ENCODE measurements at places on chromosomes 2 and 18.

GRCh38 chr2:158567208-158567607 lies 110.5 kb downstream of the PKP4 start:
- no peak for DNase-seq

DNA sequence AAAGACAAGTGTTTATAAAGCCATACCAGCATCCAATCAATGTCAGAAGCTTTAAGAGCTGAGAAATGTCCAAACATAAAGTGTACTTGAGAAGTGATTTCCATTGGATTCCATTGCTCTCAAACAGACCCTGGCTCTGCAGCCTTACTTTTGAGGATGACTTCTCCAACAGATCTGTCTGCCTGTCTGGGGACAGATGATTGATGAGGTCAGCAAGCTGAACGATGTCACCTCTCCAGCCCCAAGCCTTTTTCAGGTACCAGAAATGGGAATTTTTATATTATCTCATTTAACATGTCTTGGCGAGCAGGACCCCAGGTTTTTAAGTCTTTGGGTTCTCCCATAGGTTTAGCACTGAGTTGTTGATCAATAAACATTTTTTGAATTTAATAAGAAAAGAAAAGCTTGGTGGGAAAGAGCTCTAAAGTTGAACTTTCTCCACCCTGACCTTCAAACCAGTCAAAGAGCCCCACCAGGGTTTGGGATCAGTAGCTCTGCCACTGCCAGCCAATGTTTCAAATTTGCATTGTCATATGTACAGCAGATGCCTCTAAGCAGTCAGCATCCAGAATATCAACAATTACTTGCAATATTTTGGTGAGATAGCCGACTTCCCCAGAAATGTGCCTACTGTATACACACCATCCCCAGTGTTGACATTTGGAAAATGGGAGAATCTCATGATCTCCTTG lies 22.5 kb downstream of the PTPN18 start:
- no peak for DNase-seq

- no peak for DNase-seq
Observed at GRCh38 chr2:37376421-37377186, 32.2 kb downstream of the QPCT start.

DNA sequence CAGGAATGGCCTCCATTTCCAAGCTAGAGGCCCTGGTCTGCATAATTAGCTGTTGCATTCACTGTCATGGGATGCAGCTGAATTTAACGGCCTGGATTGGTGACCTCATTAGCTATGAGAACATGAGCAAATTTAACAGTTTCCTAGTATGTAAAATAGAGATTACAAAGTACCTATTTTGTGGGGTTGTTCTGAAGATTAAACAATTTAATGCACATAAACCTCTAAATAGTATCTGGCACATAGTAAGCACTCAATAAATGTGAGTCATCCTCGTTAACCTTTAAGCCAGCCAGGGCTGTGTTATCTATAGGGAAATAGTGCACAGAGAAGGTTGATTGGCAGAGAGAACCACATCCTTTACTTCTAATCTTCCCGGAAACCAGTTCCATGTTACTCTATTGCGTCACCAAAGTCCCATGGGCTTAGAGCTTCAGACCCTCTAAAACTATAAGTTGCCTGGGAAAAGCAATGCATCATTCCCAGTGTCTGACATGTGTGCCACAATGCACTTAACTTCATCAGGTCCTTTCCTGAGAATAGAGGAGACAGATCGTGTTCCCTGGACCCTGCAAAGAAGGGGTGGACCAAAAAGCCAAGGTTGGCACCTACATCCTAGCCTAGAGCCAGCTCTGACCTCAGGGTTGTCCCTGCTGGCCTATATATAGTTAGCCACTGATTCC lies 196.5 kb downstream of the LNPK start:
- no peak for DNase-seq

GRCh38 chr2:60899230-60899891 lies 18.0 kb downstream of the REL start:
- DNase-seq: no peak

DNA sequence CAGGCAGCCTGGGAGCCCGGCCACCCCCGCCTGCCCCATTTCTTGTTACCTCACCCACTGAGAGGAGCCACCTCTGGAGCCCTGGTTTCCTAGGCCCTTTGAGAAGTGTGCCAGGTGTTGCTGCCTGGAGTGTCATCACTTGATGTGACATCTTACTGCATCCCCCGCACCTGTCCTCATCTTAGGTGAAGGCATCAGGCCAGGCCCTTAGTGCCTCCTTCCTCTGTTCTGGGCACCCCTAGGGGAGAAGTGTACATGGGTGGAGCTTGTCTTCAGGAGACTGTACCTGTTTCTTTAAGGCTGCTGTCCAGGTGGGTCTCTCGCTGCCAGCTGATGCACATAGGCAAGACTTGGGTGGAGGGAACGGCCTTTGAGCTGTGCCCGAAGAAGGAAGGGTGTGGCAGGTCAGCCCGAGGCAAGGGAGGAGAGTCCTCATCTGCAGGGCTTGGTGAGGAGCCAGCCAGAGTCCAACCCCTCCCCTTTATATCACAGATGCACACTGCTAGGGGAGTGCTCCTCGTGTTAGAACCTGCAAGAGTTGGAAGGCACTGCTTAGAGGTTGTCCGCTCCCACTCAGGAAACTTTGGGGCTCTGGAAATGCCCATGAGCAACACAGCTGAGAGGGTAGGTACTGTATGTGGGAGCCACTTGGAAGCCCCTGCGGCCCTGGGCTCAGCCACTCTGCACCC lies 45.9 kb downstream of the NCK2 start:
- no peak for DNase-seq

DNA sequence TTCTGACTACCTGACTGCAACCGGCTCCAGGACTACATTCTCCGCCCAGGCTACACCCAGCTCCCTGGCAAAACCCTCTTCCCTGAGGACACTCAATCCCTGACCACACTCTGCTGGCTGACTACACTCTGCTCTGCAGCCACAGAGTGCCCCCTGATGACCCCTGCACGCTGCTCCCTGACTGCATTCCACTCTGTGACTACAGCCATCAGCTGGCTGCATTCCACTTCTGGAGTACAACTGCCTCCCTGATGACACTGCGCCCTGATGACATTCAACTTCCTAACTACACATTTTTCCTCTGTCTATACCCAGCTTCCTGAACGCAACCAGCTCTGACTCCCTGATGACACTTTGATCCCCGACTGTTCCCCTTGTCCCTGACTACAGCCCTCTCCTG lies 71.3 kb upstream of the NRXN1 start:
- no peak for DNase-seq

- DNase-seq: no peak
Observed at GRCh38 chr2:102144128-102144527, 1.6 kb downstream of the IL1R1 start.

DNA sequence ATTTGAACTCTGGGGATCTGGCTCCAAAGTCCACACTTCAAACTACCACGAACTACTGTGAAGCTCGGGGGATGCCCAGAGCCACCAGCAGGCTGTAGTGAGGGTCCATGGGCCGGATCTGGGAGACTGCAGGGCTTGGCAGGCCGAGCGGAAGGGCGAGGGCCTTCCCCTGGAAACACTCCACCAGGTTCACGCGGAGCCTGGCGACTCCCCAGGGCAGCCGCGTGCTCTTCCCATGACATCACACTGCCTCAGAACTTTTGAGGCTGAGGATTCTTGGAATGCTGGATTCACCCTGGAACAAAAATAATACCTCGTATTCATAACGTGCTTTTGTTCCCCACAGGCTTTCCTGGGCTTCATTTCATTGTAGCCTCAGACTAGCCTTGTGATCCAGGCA lies 201.0 kb downstream of the SMAD7 start:
- DNase-seq: no peak

DNA sequence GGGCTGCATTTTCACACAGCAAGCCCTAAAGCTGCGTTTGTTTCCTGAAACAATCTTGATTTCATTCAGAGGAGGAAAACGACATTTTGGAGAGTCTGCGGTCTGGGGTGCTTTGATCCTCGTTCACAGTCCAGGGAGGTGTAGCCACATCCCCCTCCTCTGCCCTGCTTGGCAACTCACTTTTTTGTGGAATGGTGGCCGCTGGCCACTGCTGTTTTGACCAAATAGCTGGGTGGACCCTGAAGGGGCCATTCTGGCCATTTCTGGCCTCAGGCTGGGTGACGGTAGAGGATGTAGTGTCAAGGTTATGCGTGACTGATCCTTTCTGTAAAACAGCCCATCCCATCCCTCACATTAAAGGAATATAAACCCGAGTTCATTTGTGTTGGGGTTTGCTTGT lies 62.2 kb downstream of the INPP4A start:
- no peak for DNase-seq

GRCh38 chr18:37566479-37567060 lies 972 bp upstream of the CELF4 start:
- no peak for DNase-seq
